A549 (cell line): ENCODE measurements at places on chromosomes 6 and 20. TPM values are rescaled to one million over a fixed set of nuclear protein-coding genes. Genes with fewer than 3 reads are reported as not detected.
A peak's percentile ranks its signal among the peaks of the same experiment; 100 is the strongest.

GRCh38 chr6:44221291-44221960 lies 2.0 kb upstream of the SLC29A1 start:
- DNase-seq = peak; percentile 87

- no peak for DNase-seq
Measured at GRCh38 chr20:7389216-7389615, 551.0 kb downstream of the HAO1 start.

GRCh38 chr6:97663252-97663651 lies 380.2 kb upstream of the MMS22L start:
- DNase-seq = no peak

E2F1 gene
- polyA plus RNA-seq = 32.8 to 35.8 TPM (median 33.5 TPM) in 3 replicates

TP53INP2 gene
- 3.5 to 5.2 TPM (median 4.5 TPM) in 3 replicates for polyA plus RNA-seq

TP53TG5 gene
- polyA plus RNA-seq = not detected in 3 replicates

DOK5 gene
- polyA plus RNA-seq = not detected in 3 replicates
